Testis (tissue), 5 donors: ENCODE measurements at places on chromosomes 7 and 10.

DNA sequence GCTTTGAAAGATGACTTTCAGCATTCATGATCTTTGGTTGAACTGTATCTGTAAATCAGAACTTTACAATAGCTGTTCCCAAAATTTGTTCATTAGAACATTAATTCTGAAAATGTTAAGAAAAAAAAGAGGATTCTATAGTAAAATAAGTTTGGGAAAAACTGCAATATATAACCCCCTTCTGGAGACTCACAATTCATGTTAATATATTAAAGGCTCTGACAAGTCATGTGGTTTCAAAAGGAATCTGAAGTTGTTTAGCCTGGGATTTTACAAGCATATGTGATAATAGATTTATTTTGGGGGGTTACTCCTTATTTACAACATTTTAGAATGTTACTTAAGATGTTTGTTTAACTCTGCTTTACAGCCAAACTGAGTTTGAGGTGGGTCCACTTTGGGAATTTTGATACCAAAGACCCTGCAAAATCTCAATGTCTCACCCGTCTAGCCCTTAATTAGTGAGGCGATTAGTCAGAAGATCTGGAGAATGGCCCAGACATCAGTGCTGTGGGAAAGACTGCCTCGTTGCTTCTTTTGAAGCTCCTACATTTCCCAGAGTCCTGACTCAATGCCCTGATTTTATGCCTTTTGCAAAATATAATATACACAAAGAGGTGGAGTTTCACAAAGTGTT is 40.0 kb downstream of the CDK1 start:
- DNase-seq: no peak

GRCh38 chr10:35911233-35911632 is 269.1 kb upstream of the FZD8 start:
- DNase-seq: no peak

- no peak for DNase-seq
Measured at GRCh38 chr10:72174297-72174662, 41.5 kb upstream of the ANAPC16 start.

GRCh38 chr10:31069411-31069810 is 37.7 kb upstream of the ZNF438 start:
- DNase-seq: no peak

DNA sequence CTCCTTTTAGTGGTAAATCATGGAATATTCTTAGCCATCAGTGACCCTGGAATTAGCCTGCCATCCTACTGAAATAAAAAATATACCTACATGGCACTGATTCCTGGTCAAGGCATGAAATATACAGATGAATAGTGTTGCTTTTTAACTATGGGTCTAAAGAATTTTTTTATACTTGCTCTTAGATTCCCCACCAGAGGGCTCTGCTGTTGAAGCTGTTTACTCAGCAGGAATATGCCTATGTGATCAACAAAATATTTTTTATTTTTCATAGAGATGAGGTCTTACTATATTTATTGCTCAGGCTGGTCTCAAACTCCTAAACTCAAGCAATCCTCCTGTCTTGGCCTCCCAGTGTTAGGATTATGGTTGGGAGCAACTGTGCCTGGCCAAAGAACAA is 13.5 kb downstream of the ZC3HC1 start:
- no peak for DNase-seq
